NCI-H460 (cell line): ENCODE measurements at places on chromosomes 2 and 18. TPM values are rescaled to one million over a fixed set of nuclear protein-coding genes. Genes with fewer than 3 reads are reported as not detected.

DNA sequence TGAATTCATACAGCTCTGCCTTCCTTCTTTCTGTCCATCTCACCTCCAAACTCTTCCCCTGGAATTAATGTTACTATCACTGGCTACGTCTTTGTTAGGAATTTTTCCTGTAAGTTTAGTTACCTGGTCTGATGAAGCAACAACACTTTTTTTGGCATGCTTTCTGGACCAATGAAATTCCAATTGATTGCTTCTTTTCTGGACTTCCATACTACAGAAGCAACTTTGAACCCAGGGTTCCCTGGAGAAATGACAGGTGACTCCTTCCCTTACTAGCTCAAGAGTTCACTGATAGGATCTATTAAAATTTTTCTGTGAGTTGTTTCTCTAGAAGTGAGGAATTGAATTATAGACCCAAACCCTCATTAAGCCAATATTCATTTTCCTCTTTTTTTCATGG, 41.4 kb upstream of the STPG4 start:
- no peak for DNase-seq

- no peak for DNase-seq
Measured at GRCh38 chr2:68045342-68045741, 17.5 kb downstream of the C1D start.

DNA sequence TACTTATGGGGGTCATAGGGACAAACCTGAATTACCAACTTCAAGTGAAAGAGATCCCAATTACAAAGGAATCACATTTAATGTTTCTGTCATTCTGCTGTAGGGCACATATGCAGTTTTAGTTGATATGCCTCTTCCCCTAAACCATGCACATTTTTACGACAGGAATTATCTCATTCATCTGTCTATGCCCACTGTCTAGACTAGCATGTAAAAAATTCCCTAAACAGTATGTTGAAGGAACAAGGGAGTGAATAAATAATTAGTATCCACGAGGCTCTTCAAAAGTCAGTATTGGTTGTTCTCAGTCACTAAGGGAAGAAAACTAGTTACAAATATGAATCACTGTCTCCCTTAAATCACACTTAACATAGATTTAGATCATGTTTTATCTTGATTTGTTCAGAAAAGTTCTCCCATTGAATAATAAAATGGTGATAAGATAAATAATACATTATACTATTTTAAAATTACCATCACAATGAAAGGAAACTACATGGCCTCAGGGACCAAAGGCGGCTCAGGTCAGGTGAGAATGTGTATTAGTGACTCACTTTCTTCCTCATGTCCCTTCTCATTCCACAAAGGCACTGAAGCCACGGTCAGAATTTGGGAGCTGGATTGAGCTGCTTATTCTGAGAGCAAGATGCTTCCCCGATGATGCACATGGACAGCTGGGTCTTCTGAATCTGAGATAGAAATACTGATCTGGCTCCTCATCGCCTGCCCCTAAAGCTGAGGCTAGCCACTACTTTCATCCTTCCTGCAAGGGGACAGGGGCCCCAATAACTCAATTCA, 29.1 kb downstream of the DYM start:
- DNase-seq: no peak

SH3RF3 gene
- 0.23 and 0.32 TPM in 2 replicates for total RNA-seq

DNA sequence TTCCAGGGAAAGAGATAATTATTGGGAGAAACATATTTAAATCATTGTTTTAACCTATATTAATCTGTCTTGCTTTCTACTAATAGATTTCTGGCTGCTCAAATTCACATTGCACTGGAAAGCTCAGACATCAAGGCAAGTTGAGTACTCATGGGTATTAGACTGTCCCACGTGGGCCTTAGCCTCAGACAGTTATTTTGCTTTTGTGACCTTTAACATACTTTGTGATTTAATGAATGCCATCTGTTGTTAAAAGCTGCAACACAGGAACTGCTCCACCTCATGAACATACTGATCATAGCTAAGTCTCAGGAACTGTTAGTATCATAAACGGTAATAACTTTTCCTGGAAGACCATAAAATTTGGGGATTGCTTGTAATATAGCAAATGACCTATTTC, 2.7 kb upstream of the LCT start:
- no peak for DNase-seq

DNA sequence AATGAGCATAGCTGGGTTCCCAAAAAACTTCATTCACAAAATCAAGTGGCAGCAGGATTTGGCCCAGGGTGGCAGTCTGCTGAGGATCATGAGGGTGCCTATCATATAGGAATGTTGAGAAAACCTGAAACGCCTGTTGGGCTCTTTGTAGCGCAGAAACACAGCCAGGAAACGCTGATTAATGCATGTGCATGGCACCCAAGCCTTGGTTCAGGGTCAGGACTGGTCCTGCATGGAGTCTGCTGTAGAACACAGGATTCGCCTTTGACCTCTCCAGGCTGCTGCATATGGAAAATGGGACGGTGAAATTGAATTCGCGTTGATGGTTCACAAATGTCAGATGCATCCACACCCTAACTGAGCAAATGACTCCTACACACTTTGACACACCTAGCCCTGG, 227.9 kb upstream of the COPS8 start:
- DNase-seq: no peak

DNA sequence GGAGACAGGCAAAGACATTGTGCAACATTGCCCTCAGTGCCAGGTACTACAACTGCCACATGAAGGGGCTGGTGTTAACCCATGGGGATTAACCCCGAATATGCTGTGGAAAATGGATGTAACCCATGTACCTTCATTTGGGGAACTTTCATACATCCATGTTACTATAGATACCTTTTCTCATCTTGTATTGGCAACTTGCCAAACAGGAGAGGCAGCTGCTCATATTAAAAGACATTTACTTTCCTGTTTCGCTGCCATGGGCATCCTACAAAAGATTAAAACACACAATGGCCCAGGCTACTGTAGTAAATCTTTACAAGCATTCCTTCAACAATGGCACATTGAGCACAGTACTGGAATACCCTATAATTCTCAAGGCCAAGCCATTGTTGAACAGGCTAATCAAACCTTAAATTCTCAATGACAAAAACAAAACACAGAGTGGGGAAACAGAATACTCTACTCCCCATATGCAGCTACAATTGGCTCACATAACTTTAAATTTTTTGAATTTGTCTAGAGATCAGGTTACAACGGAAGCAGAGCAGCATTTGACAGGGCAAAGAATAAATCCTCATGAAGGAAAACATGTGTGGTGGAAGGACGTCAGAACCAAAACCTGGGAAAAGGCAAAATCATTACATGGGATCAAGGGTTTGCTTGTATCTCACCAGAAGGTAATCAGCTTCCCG, 1723.5 kb upstream of the LRRTM1 start:
- no peak for DNase-seq

DNA sequence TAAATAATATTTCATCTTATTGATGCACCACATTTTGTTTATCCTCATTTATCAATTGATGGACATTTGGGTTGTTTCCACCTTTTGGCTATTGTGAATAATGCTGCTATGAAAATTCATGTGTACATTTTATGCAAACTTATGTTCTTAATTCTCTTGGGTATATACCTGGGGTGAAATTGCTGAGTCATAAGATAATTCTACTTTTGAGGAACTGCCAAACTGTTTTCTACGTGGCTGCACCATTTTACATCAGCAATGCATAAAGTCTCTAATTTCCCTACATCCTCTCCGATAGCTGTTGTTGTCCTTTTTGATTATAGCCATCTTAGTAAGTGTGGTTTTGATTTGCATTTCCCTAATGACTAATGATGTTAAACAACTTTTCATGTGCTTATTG, 116.5 kb upstream of the DLX2 start:
- DNase-seq: no peak

DNA sequence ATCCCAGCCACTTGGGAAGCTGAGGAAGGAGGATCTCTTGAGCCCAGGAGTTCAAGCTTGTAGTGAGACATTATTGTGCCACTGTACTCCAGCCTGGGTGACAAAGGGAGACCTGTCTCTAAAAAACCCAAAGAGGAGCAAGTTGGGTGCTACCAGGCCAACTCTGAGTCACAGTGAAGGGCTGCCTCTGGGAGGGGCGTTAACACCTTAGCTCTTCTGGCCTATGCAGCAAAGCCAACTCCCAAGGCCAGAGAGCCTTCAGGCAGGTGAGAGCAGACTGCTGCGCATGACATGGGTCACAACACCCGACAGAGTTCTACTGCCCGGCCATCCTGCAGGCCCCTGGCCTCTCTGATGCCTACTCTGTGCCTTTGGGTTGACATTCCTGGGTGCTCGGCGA, 32.6 kb upstream of the ATG16L1 start:
- no peak for DNase-seq

- no peak for DNase-seq
Measured at GRCh38 chr2:11074246-11074820, 80.9 kb upstream of the SLC66A3 start.

DNA sequence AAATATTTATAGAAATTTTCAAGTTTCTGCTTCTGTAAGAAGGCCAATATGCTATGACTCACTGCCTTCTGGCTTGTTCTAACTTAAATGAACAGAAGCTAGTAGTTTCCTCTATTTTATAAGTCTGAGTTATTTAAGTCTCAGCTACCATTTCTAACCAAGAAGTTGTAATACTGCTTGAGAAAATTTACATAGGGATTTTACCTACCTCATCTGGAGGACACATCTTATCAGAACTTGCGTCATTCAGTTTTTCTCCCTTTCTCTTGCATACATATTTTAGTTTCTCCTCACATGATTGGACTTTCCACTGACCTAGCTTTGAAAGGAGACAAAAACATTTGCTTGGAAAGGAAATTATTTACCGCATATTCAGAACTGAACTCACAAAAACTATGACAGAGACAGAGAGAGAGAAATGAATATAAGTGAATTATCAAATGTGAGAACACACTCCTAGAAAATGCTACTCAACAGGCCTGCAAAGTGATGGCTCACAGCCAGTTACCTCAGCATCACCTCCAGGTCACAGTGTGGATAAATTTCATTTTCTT, 81.1 kb upstream of the CD302 start:
- DNase-seq: no peak

DNA sequence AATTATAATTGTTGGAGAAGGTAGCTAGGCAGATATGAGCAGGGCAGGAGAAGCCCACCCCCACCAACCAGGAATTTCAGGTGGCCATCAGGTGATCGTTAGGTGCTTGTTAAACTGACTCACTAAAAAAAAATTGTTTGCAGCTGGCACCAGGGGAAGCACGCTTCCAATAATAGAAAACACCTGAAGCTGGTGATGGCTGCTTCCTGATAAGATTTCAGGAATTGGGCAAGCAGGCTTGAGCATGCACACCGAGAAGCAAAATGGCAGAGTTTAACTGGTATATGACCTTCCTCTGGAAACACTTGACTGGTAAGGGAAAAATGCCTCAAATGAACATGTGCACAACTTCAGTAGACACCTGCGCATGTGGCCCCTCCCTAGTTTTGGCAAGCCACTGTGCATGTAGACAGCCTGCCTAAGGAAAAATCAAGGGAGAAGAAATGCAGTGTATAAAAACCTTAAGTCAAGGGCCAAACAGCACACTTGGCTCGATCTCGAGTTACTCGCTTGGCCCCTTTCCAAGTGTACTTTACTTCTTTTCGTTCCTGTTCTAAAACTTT, 292.8 kb downstream of the CCDC85A start:
- DNase-seq: no peak

- no peak for DNase-seq
Measured at GRCh38 chr2:38494394-38494793, 108.3 kb downstream of the HNRNPLL start.
